ENCODE measurements at places on chromosomes 3 and 15.
A peak's percentile ranks its signal among the peaks of the same experiment; 100 is the strongest.

DNA sequence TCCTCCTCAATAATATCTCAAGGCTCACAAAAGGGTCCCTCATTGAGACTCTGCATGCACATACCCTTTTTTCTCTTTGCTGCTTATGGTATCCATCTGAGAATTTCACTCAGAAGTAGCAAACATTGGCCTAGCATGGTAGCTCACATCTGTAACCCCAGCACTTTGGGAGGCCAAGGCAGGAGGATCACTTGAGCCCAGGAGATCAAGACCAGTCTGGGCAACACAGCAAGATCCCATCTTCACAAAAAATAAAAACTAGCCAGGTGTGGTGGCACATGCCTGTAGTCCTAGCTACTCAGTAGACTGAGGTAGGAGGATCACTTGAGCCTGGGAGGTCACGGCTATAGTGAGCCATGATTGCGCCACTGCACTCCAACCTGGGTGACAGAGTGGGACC is 11.7 kb downstream of the LRIG1 start:
- H3K27ac ChIP-seq, result peak overlapping the region; percentile 41
- H3K36me3 ChIP-seq, result no peaks in the 10 kb centered on the region

GRCh38 chr3:107939691-107940442 is 151.0 kb downstream of the CD47 start:
- H3K36me3 ChIP-seq, result no peaks in the 10 kb centered on the region
- H3K4me3 ChIP-seq, result no peak overlapping the region
- H3K27me3 ChIP-seq, result no peaks in the 10 kb centered on the region
- no peak overlapping the region for H3K27ac ChIP-seq
- peaks cover 2% of the 10 kb centered on the region for H3K4me1 ChIP-seq

- H3K4me1 ChIP-seq, result peaks cover 11% of the 10 kb centered on the region
- H3K4me3 ChIP-seq, result no peak overlapping the region
- H3K27me3 ChIP-seq, result peaks cover 2% of the 10 kb centered on the region
- no peak overlapping the region for H3K27ac ChIP-seq
- peaks cover under 1% of the 10 kb centered on the region for H3K36me3 ChIP-seq
Measured at GRCh38 chr15:74830868-74831267, 4.4 kb downstream of the CPLX3 start.

GRCh38 chr3:95521396-95521795 is 1293.0 kb upstream of the EPHA6 start:
- no peak overlapping the region for H3K27ac ChIP-seq
- no peaks in the 10 kb centered on the region for H3K27me3 ChIP-seq
- H3K4me1 ChIP-seq, result no peaks in the 10 kb centered on the region
- H3K4me3 ChIP-seq, result no peak overlapping the region
- H3K36me3 ChIP-seq, result no peaks in the 10 kb centered on the region
- DNase-seq, result no peak

DNA sequence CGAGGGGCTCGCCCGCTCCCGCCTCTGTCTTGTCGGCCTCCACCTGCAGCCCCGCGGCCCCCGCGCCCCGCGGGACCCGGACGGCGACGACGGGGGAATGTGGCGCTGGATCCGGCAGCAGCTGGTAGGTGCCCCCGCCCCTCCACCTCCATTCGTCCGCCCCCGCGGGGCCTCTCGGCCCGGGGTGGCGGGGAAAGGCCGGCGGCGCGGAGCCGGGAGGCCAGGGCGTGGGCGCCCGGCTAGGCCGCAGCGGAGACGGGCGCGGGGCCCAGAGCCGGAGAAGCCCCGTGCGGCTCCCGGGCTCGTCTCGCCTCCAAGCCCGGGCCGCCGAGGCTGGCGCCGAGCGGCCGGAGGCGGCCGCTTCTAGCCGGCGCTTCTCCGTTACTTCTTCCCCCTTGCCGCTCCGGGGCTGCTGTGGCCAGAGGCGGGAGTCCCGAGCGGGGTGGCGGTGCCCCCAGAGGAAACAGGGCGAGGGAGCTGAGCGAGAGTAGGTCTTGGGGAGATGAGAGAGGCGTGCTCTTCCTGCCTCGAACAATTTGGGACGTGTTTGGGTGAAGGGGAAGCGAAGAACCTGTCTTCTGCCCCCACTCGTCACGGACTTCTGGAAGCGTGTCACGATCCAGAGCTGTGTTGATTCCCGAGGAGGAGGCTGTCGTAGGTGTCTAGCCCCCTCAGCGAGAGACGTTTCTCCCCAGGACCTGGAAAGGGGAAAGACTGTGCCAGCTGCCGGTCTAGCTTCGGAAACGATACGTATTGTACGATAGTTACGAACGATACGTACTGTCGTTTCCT is 555 bp downstream of the ATP11B start:
- H3K27ac ChIP-seq, result peak overlapping the region; percentile 94
- H3K4me3 ChIP-seq, result peak overlapping the region; percentile 92
- peaks cover 34% of the 10 kb centered on the region for H3K4me1 ChIP-seq
- DNase-seq, result peak; percentile 1
- H3K36me3 ChIP-seq, result no peaks in the 10 kb centered on the region
- no peaks in the 10 kb centered on the region for H3K27me3 ChIP-seq

DNA sequence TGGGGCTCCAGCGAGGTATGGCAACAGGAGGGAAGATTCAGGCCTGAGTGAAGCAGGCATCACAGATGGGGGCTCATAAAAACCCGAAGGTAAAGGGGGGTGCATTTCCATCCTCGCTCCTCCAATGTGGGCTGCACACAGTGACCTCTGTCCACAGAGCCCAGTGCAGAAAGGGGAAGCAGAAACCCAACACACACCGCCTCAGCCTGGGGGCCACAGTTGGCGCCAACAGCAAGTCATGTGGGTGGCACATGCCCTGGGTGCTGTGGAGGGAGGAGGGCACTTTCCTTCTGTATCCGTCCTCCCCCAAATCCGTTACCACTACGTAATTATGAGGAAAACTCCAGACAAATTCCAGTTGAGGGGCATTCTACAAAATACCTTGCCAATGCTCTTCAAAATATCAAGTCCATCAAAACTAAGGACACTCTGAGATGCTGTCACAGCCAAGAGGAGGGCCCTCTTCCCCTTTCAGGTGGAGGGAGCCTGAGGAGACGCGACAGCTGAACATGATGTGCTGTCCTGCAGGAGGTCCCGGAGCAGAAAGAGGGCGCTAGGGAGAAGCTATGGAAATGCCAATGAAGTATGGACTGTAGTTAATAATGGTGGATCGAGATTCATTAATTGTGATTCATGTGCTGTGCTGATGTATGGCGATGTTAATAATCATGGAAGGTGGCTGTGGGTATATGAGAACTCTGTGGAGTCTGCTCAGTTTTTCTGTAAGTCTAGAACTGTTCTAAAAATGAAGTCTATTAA is 16.4 kb downstream of the APBA2 start:
- no peak overlapping the region for H3K27ac ChIP-seq
- H3K36me3 ChIP-seq, result peaks cover 5% of the 10 kb centered on the region
- no peak overlapping the region for H3K4me3 ChIP-seq
- peaks cover 2% of the 10 kb centered on the region for H3K4me1 ChIP-seq
- no peak for DNase-seq

- H3K4me1 ChIP-seq, result no peaks in the 10 kb centered on the region
- no peaks in the 10 kb centered on the region for H3K36me3 ChIP-seq
- no peak overlapping the region for H3K27ac ChIP-seq
- H3K27me3 ChIP-seq, result peaks cover 14% of the 10 kb centered on the region
- no peak overlapping the region for H3K4me3 ChIP-seq
Measured at GRCh38 chr15:29573197-29573838, 248.9 kb downstream of the TJP1 start.

DNA sequence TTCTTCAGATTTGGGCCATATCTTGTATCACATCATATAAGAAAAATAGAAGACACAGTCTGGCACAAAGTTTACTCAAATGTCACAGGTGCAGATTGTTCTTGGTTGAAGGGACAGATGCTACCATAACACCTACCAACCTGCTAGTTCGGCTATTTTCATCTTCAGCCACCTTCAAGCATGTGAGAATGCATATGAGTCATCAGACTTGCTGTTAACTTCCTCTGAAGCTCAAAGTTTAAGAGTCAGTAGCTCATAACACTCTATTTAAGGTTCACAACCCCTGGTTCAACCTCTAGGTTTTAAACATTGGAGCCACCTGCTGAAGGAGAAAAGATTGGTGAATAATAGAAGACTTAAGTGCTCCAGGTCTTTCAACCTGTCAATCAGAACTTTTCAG is 522.8 kb downstream of the NLGN1 start:
- no peaks in the 10 kb centered on the region for H3K27me3 ChIP-seq
- H3K36me3 ChIP-seq, result no peaks in the 10 kb centered on the region
- H3K27ac ChIP-seq, result no peak overlapping the region
- H3K4me3 ChIP-seq, result no peak overlapping the region
- H3K4me1 ChIP-seq, result no peaks in the 10 kb centered on the region

GRCh38 chr3:48135552-48136495 is 52.4 kb downstream of the CDC25A start:
- no peak for DNase-seq
- no peak overlapping the region for H3K27ac ChIP-seq
- H3K36me3 ChIP-seq, result no peaks in the 10 kb centered on the region
- no peaks in the 10 kb centered on the region for H3K4me1 ChIP-seq

GRCh38 chr15:68706931-68707330 is 113.8 kb downstream of the ANP32A start:
- no peaks in the 10 kb centered on the region for H3K27me3 ChIP-seq
- no peak for DNase-seq
- no peak overlapping the region for H3K4me3 ChIP-seq
- H3K27ac ChIP-seq, result no peak overlapping the region

DNA sequence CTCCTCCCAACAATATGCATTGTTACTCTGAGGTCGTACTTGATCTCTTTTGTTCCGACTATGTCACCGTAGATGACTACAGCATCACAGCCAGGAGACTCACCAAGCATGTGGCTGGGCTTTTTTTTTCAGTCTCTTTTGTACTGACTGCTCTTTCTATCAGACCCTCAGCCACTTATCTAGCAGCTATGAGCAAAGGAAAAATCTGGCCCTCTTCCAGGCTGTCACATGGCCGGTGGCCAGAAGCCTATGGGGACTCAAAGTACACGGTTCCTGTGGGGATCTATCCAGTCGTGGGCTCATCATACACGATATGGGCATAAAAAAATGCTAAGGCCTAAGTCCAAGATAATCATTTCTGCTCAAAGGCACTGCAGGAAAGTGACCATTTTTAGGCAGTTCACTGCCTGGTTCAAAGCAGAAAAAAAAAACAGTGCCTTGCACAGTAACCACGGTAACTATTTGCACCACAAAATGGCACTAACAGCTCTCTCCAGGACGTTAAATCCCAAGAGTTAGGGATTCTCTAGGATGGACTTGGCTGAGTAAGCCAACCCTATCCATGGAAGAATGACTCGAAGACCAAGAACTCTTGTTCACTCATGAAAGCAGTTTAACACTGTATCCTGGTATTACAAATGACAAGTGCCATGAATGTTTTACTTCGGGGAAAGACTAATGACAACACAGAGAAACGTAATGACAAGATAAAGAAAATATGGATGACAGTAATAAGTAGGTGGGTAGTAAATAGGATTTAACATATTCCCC is 50.3 kb downstream of the SHQ1 start:
- no peaks in the 10 kb centered on the region for H3K27me3 ChIP-seq
- no peaks in the 10 kb centered on the region for H3K4me1 ChIP-seq
- no peaks in the 10 kb centered on the region for H3K36me3 ChIP-seq
- no peak overlapping the region for H3K4me3 ChIP-seq

DNA sequence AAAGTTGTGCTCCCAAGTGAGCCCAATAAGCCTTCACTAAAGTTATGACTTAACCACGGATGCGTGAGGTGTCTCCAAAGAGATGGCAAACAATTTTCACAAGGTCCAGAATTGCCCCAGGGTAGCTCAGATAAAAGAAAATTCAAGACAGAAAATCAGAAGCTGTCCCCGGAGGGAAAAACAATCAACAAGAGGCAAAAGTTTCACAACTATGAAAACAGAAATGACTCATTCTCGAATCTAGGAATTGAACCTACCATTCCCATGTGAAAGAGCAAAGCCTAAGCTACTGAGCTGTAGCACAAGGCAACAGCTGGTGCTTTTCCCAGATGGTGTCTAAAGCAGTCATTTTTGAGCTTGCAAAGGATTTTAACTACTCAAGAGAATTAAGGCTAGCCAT is 33.5 kb upstream of the MKRN3 start:
- no peak overlapping the region for H3K4me3 ChIP-seq
- no peak for DNase-seq
- H3K36me3 ChIP-seq, result no peaks in the 10 kb centered on the region
- no peaks in the 10 kb centered on the region for H3K4me1 ChIP-seq
- no peak overlapping the region for H3K27ac ChIP-seq
- H3K27me3 ChIP-seq, result no peaks in the 10 kb centered on the region

GRCh38 chr3:168036619-168037018 is 59.1 kb downstream of the GOLIM4 start:
- H3K36me3 ChIP-seq, result no peaks in the 10 kb centered on the region
- H3K4me3 ChIP-seq, result no peak overlapping the region
- DNase-seq, result no peak
- no peaks in the 10 kb centered on the region for H3K4me1 ChIP-seq

DNA sequence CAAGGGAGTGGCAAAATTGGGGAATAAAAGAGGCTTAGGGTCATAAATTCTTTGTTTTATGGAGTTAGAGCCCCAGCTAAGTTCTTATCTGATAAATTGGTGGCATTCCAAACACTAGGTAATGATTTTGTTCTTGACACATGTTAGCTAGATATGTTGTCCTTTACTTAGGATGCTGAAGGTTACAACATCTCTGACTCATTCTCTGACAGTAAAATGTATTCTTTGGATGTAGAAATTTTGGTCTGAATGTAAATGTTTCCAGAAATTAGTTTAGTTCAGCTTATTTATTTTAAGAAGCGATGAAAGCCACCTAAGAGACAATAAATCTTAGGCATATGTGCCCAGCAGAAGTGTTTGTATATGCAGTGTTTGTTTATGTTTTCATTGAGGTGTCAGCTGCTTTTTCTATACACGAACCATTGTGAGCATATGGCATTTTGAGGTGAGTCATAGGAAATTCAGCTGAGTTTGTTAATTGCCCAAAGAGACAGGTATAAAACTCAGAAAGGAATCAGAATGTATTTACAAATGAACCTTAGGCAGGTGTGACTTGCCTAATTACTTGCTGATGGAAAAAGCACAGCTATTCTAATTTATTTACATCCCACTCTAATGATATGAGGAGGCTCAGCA is 247.7 kb downstream of the AGBL1 start:
- no peaks in the 10 kb centered on the region for H3K27me3 ChIP-seq
- no peak for DNase-seq
- no peaks in the 10 kb centered on the region for H3K4me1 ChIP-seq
- H3K36me3 ChIP-seq, result no peaks in the 10 kb centered on the region
- H3K27ac ChIP-seq, result no peak overlapping the region

GRCh38 chr3:127442506-127442905 is 148.0 kb downstream of the TPRA1 start:
- no peak for DNase-seq
- H3K27me3 ChIP-seq, result peaks cover 23% of the 10 kb centered on the region
- no peak overlapping the region for H3K27ac ChIP-seq
- H3K4me1 ChIP-seq, result no peaks in the 10 kb centered on the region
